Stimulated activated CD4-positive, alpha-beta T cell treated with anti-CD3 and anti-CD28 coated beads, Interleukin-1b, Interleukin-23, amount 100 ng/mL, for 1 hour (primary cell): ENCODE measurements at places on chromosomes 11 and 22.

DNA sequence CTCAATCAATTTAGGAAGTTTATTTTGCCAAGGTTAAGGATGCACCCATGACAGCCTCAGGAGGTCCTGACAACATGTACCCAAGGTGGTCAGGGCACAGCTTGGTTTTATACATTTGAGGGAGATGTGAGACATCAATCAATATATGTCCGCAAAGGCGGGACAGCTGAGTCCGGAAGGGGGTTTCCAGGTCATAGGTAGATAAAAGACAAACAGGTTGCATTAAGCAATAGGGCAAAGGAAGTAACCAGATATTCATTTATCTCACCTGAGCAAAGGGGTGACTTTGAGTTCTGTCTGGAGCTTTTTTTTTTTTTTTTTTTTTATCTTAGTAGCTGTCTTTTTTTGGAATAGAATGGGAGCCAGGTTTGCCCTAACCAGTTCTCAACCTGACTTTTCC is 2.0 kb upstream of the TRIM34 start:
- no peak for DNase-seq

DNA sequence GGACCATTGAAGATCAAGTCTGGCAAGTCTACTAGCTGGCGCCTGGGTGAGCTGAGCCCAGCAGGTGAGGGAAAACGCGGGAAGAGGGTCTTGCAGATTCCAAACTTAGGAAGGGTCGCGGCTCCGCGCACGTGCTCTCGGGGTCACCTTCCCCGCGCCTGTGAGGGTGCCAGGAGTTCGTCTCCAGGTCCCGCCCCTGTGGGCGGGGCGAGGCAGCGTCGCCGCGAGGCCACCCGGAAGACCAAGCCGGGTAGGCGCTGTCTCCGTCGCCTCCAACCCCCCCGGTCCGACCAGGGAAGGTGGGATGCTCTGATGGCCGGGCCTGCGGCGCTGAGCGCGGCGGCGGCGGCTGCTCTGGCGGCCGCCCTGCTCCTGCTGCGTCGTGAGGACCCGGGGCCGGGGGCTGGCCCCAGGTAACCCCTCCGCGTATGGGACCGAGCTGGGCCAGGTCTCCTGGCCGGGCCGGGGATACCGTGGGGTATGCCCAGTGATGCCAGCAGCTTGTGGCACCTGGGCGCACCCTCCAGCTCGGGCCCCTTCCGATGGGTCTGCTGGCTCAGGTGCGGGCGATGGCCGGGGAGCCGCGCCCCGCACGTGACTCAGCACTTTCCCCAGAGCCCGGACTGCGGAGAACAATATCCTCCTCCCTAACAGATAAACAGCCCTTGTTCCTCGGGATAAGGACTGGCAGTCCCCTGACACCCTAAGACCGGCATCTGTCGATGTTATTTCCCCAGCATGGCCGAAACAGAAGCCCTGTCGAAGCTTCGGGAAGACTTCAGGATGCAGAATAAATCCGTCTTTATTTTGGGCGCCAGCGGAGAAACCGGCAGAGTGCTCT is at the start of gene HTATIP2:
Gene HTATIP2 (plus strand): TSS at position 215 of the 841 bp plus-strand sequence. CDS start 524 bp downstream, at position 739.
- peak; percentile 59 for DNase-seq

- DNase-seq = no peak
Observed at GRCh38 chr11:134904103-134904790, 492.2 kb upstream of the B3GAT1 start.

DNA sequence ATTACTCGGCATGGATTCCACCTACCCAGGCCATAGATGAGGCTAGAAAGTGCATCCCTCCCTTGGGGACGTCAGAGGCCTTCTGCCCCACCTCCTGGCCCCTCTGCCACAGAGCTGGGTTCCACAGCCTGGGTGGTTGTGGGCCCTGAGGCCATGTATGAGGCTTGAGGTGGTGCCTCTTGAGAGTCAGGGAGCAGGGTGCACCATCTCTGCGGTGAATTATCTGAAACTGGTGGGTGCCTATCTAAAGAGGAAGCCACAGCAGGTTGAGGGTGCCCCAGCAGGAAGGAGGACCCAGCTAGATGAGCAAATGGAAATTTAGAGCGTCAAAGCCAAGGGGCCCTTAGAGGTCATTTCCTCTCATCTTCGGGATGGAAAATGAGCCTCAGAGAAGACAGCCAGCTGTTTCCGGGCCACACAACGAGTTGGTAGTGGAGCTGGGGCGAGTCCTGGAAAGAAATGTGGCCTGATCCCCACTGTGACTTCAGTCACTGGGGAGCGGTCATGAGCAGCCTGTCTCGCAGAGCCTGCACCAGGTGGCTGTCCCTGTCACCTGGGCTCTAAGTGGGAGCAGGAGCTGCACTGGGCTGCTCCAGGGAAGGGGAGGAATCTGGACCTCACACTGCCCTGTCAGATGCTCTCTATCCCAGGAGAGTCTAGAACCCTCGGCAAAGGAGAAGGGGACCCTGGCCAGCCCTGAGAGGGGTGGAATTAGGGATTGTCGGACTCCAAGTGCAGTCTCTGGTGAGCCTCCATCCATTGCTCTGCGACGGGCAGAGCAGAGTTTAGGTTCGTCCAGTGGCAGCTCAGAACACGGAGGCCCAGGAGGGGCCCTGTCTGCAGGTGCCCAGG is 7.3 kb downstream of the ADORA2A start:
- peak; percentile 55 for DNase-seq

GRCh38 chr22:41862160-41862529 is 29.2 kb downstream of the SREBF2 start:
- peak; percentile 21 for DNase-seq

DNA sequence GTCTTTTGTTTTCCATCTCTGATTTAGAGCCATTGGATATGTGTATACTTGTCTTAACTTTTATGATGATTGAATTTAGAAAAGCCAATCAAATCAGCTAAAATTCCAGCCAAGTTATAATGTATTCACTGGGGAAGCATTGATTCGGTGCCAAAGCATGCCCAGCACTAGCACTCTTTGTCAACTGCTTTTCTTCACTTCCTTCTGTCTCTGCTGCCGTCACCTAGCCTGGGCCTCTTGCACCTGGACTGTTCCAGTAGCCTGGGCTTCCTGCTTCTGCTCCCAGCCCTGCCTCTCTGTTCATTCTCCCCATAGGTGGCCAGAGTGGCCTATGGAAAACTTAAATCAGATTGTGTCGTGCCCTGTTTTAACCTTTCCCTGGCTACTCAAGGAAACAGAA is 80.7 kb downstream of the NAV2 start:
- no peak for DNase-seq

- DNase-seq = no peak
Observed at GRCh38 chr22:23718371-23719165, 27.8 kb downstream of the RGL4 start.

GRCh38 chr11:118005224-118006152 is 19.3 kb downstream of the IL10RA start:
- DNase-seq = no peak

GRCh38 chr11:126583101-126583500 is 227.6 kb downstream of the ST3GAL4 start:
- DNase-seq = no peak
